Activated CD4-positive, alpha-beta T cell treated with anti-CD3 and anti-CD28 coated beads for 36 hours (primary cell): ENCODE measurements at places on chromosomes 5 and 9. TPM values are rescaled to one million over a fixed set of nuclear protein-coding genes. Genes with fewer than 3 reads are reported as not detected.

- no peak for DNase-seq
Observed at GRCh38 chr9:88974641-88975040, 16.6 kb upstream of the S1PR3 start.

DNA sequence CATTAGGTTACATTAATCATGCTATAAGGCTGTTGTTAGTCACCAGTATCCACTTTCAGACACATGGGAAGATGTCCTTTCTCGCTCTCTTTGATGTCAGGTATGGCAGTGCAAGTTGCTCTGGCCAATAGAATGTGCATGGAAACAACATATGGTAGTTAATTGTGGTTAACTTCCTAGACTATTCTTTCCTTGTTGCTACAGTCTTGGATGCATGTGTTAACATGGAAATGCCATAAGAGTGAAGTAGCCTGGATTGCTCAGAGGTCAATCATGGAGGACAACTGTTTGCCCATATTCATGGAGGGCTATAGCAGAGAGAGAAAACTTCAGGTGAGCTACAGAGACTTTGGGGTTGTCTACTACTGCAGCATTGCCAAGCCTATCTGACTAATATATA lies 245.8 kb upstream of the GAS1 start:
- DNase-seq: no peak

DNA sequence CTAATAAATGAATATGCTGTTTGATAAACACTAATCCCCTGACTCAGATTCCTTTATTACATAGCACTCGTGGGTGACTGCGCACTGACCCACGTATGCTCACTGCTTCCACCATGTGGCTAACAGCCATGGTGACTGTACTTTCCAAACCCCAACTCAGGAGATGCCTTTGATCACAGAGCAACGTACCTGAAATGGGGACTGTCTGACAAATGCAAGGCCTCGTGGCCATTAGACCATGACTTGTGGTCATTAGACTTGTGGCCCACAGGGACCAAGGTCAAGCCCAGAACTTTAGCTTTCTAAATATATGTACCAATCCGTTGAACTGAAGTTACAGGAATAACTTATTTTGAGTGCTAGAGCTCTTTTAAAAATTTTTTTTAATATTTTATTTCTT lies 46.6 kb downstream of the CYFIP2 start:
- DNase-seq: peak; percentile 76

DNA sequence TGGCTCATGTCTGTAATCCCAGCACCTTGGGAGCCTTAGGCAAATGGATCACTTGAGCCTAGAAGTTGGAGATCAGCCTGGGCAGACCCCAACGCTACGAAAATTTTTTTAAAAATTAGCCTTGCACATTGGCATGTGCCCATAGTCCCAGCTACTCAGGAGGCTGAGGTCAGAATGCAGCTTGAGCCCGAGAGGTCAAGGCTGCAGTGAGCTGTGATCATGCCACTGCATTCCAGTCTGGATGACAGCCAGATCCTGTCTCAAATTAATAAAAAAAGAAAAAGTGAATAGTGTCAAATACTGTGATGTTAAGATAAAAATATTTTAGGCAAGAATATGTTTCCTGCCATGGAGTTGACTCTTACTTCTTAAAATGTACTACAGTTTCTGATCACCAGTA lies 5.3 kb downstream of the FBN2 start:
- no peak for DNase-seq

GRCh38 chr5:57435701-57436134 lies 46.9 kb downstream of the ACTBL2 start:
- no peak for DNase-seq

- no peak for DNase-seq
Observed at GRCh38 chr5:159601216-159601615, 270.9 kb upstream of the IL12B start.

GRCh38 chr9:91071184-91071990 lies 269.8 kb downstream of the SYK start:
- peak; percentile 88 for DNase-seq

DNA sequence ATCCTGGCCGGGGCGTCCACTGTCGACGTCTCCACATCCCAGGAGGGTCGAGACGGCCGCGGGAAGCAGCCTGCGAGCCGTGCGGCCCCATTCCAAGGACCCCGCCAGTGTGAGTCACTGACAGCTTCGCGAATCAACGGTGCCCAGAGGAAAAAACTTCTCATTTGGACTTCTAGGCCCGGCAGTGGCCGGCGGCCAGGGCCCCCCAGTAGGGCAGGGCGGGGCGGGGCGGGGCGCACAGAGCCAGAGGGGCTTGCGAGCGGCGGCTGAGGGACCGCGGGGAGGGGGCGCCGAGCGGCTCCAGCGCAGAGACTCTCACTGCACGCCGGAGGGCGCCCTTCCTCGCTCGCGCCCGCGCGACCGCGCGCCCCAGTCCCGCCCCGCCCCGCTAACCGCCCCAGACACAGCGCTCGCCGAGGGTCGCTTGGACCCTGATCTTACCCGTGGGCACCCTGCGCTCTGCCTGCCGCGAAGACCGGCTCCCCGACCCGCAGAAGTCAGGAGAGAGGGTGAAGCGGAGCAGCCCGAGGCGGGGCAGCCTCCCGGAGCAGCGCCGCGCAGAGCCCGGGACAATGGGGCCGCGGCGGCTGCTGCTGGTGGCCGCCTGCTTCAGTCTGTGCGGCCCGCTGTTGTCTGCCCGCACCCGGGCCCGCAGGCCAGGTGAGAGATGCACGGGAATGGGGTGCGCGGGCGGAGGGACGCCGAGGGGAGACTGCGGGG lies at the start of gene F2R:
Gene F2R (plus strand): TSS at position 391 of the 720 bp plus-strand sequence. CDS start 182 bp downstream, at position 573.
- DNase-seq: peak; percentile 72

- DNase-seq: no peak
Observed at GRCh38 chr5:170277867-170278281, 19.7 kb downstream of the LCP2 start.

The AK8 gene
- 0.21 TPM for total RNA-seq

The PRRX2 gene
- 0.49 TPM for total RNA-seq

The PRR16 gene
- not detected for total RNA-seq
